Epithelial cell of alveolus of lung (primary cell): ENCODE measurements at places on chromosomes 1 and 21. TPM values are rescaled to one million over a fixed set of nuclear protein-coding genes. Genes with fewer than 3 reads are reported as not detected.

The CHRM3 gene
- total RNA-seq: 0.13 and 3.8 TPM in 2 replicates

The LHX8 gene
- not detected in 2 replicates for total RNA-seq

The LINGO4 gene
- not detected in 2 replicates for total RNA-seq

The FBLIM1 gene
- 114 and 120 TPM in 2 replicates for total RNA-seq

The ZFP69B gene
- 0.32 and 4.5 TPM in 2 replicates for total RNA-seq

The SLAMF9 gene
- 0.91 TPM in 1 of 2 replicates, not detected in the other for total RNA-seq
